A549 treated with Mapracorat at 1 μM for 4 hours (cell line): ENCODE measurements at places on chromosomes 3 and 15. TPM values are rescaled to one million over a fixed set of nuclear protein-coding genes. Genes with fewer than 3 reads are reported as not detected.

The CNTN3 gene
- not detected in 5 replicates for total RNA-seq

The ACP3 gene
- total RNA-seq, result 0.07 to 0.08 TPM in 2 of 5 replicates, not detected in the others

The WNT7A gene
- 0.04 to 0.20 TPM (median 0.10 TPM) in 5 replicates for total RNA-seq

The SLC6A20 gene
- 0.02 TPM in 1 of 5 replicates, not detected in the others for total RNA-seq

The KLHL40 gene
- not detected in 5 replicates for total RNA-seq

The GP9 gene
- total RNA-seq, result not detected in 5 replicates
